ENCODE measurements at places on chromosomes 5 and 9.

GRCh38 chr5:174837919-174838902 lies 113.8 kb downstream of the MSX2 start:
- no peak for DNase-seq

- no peak for DNase-seq
Measured at GRCh38 chr5:60339691-60340201, 360.2 kb downstream of the DEPDC1B start.

DNA sequence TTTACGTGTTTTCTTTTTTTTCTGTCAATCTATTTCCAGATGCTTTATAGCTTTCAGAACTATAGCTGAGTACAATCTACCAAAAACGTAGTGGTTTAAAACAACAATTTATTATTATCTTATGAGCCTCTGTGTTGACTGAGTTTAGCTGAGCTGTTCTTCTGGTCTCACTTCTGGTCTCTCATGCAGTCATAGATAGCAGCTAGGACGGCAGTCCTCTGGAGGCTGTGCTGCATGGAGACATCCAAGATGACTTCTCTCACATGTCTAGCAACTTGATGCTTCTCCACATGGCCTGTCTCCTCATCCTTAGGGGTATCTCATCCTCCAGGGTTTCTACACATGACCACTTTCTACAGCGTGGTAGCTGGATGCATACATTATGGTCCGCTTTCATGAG lies 22.0 kb upstream of the RAD23B start:
- no peak for DNase-seq

DNA sequence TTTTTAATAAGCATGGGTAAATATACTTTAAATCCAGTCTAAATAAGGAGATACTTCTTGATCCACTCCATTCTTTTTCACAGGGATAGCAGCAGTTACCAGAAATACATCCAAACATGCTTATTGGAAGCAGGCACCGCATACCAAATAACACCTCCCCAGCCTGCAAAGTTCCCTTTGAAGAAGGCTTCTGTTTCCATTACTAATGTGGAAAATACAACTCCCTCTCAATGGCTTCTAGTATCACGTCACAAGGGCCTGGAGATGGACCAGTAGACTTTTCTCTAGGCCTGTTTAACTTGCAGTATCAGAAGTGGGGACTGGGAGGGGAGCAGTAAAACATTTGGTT lies 20.8 kb downstream of the TMEM245 start:
- no peak for DNase-seq

GRCh38 chr5:10244342-10244944 lies 5.2 kb downstream of the ATPSCKMT start:
- no peak for DNase-seq

DNA sequence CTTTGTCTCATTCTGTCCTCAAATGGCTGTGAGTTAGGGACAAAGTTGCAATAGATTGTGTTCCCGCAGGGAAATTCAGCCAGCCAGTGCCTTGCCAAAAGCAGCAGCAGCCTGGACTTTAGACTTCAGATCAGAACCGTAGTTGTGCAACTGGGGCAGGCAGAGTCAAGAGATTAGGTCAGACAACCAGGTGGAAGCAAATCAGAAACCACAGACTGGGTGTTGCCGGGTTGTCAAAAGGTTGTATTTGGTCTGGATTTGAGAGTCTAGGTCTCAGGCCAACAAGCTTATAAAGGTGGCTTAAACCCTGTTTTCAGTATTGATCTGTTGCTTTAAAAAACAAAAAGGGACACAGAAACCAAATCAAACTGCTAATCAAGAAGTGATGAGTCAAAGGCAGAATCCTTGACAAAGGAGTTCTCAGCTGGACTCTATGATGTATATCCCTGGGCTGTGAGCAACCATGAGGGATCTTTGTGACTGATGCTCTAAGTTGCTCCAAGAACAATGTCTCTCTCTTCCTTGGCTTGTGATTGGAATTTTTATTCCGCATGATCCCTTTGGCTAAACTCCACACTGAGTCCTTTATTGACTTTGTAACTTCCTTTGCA lies 20.9 kb downstream of the RFK start:
- DNase-seq: no peak

DNA sequence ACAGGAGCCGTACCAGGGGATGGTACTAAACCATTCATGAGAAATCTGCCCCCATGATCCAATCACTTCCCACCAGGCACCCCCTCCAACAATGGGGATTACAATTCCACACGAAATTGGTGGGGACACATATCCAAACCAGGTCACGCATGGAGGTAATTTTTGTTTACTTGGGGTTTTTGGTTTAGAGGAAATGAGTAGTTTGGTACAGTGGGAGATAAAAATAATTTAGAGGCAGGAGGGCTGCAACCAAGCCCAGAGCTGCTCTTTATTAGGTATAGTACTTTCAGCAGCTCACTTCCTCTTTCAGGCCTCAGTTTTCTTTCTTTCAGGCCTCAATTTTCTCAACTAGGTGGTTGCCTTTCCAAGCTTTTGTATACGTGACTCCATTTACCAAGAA lies 23.2 kb downstream of the PRUNE2 start:
- no peak for DNase-seq

- DNase-seq: no peak
Measured at GRCh38 chr9:127809002-127809539, 6.4 kb downstream of the FPGS start.

- no peak for DNase-seq
Measured at GRCh38 chr9:128310461-128310860, 11.8 kb downstream of the TRUB2 start.

- no peak for DNase-seq
Measured at GRCh38 chr5:113152380-113152740, 175.8 kb downstream of the DCP2 start.

GRCh38 chr9:126058011-126058531 lies 268.6 kb upstream of the MVB12B start:
- no peak for DNase-seq

DNA sequence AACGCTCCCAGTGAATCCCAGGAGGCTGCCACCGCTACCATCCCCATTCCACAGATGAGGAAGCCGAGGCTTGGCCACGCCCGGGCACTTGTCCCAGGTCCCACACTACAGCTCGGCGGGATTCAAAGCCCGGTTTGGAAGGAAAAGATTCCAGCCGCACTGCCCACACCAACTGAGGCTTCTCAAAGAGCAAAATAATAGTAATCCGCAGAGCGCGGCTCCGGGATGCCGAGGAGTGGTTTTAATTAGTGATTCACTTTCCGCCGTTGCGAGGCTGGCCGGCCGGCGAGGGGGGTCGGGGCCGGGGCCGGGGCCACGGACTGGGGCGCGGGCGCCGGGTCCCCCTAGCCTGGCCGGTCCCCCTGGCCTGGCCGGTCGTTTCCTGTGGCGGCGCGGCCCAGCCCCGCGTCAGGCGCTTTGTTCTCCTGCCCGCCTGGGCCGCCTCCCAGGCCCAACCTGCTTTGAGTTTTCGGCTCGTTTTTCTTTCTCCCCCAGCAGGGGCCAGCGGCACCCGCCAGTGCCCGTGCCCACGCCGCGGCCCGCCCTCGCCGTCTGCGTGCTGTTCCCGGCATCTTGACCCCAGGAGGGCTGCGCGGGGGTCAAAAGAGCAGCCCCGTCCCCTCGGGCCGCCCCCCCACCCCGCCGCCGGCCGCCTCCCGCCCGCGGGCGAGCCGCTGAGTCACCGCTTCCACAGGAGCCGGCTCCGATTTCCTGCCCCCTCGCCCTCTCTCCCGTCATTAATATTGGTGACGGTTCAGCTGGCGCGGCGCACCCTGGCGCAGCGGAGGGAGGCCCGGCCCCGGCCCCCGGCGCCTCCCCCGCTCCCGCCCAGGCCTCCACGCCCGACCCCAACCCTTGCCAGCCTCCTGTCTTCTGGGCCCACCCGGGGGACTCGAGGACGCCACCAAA lies 31.2 kb downstream of the FGF18 start:
- no peak for DNase-seq

DNA sequence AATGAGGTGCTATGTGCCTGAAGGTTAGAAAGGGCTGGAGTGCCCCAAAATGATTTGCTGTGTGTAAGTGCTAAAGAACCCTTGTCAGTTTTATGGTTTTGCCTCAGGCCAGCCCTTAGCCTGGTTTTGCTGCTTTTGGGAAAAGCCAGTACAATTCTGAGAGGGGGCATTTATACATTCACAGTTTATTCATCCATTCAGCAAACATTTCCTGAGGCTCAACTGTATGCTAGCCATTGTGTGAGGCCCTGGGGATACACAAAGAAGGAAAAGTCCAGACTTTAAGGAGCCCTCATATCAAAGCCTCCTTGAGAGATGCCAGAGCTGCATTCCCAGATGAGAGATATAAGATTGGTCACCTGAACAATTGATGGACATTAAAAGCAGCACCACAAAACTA lies 115.2 kb upstream of the PLCXD3 start:
- DNase-seq: no peak

DNA sequence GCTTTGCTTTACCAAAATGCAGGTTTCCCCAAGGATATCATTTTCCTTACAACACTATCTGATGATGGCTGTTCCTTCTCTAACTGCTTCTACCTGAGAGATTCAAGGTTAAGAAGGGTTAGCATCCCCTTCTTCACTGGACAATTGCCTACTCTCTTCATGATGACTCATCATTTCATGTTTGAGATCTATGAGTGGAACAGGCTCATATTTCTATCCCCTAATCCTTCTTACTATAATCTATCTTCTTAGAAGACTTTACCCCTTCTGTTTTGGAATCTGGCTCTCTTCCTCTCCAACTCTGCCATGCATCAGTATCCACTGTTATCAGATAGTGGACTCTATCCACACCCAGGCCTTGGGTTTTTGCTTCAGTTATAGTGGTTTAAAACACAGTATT lies 54.3 kb downstream of the NR3C1 start:
- DNase-seq: no peak

- DNase-seq: no peak
Measured at GRCh38 chr9:69637817-69638200, 34.4 kb downstream of the APBA1 start.

- no peak for DNase-seq
Measured at GRCh38 chr5:41754857-41755256, 115.4 kb downstream of the OXCT1 start.

GRCh38 chr5:83955916-83956315 lies 235.3 kb upstream of the HAPLN1 start:
- no peak for DNase-seq

- no peak for DNase-seq
Measured at GRCh38 chr5:150763023-150763769, 4.4 kb upstream of the DCTN4 start.

DNA sequence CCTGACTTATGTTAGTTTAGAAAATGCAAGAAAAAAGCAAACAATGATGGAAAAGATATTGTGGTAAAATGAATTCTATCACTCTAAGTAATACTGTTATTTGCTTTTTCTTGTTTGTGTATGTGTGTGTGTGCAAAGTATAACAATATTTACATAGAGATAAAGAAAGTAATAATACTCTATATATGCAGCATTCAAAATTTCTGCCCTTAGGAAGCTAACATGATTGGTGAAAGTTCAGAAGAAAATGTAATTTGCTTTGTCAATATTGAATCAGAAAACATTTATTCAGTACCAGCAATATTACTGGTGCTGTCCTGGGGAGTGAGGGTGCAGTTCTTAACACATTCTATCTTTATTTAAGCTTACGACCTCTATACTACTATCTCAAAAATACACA lies 12.9 kb upstream of the PRDM9 start:
- no peak for DNase-seq

DNA sequence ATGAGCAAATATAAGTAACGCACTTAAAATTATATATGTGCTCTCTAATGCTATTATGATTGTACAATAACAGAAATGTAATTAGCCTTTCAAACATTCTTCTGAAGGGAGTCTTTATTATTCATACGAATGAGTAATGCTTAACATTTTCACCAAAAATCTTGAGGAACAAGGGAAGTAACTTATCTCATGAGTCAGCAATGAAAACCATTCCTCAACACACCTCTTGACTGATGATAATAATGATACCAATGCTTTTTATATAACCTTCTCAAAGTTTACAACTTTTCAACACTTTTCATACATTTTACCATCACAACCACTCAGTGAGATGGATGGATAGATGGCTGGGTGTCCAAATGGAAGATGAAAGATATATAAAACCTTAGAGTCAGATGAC lies 369.3 kb downstream of the BNC2 start:
- no peak for DNase-seq

DNA sequence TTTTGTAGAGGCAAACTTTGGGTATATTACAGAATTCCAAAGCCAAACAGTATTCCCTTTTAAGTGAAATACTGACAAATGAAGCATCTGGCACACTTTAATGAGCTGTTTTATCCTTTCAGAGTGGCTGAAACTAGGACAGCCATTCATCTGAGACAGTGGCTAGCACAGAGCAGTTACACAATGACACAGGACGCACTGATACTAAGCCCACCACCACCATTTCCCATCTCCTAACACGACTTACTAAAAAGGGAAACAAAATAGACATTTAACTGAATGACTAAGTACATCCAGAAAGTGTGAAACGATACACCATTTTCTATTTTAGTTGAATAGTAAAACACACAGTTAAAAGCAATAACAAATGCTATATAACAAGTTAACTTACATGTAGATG lies 120.4 kb upstream of the RETREG1 start:
- DNase-seq: no peak

DNA sequence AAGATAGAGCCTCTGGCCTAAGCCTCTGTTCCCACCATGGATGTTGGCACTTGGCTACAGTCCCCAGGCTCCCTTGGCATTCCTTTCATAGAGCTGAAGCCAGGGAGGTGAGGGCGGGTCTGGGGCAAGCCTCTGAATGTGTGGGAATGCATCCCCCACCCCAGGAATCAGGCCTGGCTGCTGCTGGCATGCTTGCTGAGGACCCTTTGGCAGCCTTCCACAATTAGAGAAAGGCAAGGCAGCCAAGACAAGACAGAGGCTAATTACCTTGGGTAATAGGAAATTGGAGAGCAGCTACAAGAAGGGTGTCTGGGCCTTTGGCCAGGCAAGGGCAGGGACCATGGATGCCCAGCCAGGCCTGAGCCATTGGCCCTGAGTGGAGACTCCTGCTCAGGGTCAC lies 204.4 kb upstream of the TRIM32 start:
- DNase-seq: no peak

GRCh38 chr9:20662156-20662555 lies 21.9 kb upstream of the FOCAD start:
- no peak for DNase-seq

GRCh38 chr9:119873877-119874276 lies 504.6 kb upstream of the BRINP1 start:
- no peak for DNase-seq

DNA sequence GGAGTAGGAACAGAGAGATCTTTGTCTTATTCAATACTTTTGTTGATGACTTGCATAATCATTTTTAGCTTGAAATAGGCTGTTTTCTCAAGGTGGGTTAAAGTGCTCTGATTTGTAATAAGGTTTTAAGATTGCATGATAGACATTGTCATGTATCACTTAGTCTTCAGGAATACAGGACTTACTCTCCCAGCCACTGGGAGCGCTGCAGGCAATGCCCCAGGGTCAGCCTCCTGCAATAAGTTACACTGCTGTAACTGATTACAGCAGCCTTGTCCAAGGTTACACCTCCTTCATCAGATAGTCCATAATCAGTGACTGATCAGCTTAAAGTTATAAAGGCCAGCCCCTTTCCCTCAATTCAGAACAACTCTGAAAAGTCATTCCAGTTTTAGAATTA lies 218.6 kb downstream of the ESM1 start:
- DNase-seq: no peak
